Skin of body (tissue), 3 donors: ENCODE measurements at places on chromosomes 7 and 10.

DNA sequence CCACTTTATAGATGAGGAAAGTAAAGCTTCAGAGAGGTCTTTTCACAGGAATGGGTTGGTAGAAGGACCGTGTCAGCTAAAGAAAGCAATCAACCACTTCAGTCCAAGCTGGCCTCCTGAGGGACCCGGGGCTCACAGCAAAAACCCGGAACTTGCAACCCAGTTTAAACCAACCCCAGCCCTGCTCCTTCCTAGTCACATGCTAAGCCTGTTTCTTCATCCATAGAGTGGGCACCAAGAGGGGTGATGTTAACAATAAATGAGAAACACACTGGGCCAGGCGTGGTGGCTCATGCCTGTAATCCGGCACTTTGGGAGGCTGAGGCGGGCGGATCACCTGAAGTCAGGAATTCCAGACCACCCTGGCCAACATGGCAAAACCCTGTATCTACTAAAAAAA, 12.1 kb upstream of the NPFFR1 start:
- DNase-seq: no peak

DNA sequence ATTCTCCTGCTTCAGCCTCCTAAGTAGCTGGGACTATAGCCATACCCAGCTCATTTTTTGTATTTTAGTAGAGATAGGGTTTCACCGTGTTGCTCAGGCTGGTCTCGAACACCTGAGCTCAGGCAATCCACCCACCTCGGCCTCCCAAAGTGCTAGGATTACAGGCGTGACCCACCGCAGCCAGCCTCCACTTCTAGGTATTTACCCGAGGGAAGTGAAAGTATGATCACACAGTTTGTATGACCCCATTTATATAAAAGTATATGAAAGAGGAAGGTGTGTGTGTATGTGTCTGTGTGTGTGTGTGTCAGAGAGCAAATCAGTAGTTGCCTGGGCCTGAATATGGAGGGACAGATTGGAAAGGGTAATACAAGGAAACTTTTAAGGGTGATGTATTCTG, 2.0 kb upstream of the PURB start:
- no peak for DNase-seq

DNA sequence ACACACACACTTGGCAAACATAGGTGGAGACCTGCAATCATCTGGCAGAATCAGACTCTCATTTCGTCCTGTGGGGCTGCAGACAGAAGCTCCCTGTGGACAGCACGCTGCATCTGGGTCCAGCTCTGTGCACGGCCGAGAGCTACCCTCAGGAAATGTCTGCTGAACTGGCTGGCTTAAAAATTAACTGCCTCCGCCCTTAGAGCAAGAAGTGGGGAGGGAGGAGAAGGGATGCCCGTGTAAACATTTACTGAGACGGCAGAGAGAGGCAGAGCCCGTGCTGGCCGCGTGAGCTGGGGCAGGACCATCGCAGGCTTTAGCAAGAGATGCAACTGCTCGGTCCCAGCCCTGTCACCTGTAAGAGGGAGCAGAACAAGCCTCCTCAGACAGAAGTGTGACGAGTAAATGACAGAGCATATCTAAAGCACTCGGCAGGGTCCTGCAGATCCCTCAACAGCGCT, 81.8 kb downstream of the TNS3 start:
- DNase-seq: no peak

GRCh38 chr7:147607157-147607800, 983.3 kb upstream of the C7orf33 start:
- no peak for DNase-seq

DNA sequence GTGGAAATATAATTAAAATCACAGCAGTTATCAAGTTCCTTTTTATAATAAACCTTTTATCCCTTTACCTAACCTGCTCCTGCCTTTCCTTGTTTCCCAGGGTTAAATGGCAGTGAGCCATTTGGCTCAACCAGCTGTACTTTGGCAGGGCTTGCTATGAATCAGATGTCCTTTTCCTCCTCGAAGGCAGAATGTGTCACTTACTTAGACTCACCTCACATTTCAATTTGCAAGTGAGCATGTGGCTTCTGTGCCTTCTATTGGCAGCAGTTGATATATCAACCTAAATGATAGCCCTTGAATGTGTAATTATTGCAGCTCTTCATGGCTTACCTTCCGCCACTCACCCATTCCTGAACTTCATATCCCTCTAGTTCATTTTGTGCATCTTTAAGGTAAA, 301.7 kb downstream of the CSTF2T start:
- DNase-seq: no peak

DNA sequence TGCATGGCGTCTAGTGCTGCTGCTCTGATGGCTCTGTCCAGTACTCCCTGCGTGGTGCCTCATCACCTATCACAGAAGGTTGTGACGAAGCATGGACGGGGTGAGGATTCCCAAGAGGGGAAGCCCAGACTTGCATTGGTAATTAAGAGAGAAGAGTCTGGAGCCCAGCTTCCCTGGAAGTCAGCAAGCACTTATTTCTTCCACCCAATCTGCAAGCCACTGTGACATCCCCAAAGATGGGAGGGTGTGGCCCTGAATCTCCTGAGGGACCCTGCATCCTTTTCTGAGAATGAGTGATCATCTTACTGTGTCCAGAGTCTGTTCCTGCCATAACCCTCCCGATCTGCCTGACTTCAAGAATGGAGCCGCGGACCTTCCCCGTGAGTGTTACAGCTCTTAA, 166.7 kb downstream of the PTPN20 start:
- DNase-seq: no peak

GRCh38 chr10:93461807-93462178, 20.3 kb downstream of the MYOF start:
- no peak for DNase-seq

DNA sequence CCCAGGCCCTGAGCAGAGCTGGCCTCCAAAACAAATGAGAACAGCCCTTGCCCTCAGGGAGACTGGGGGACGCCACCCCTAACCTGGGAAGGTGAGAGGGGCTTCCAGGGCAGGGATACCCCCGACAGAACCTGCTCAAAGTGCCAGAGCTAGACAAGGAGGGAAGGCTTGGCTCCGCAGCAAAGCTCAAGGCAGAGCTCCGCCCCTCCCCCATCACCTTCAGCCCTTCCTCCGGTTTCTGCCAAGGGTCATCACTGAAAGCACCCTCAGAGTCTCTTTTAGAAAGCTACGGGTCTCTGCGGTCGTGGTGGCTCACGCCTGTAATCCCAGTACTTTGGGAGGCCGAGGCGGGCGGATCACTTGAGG, 73.4 kb upstream of the CUX1 start:
- DNase-seq: no peak

- DNase-seq: no peak
Measured at GRCh38 chr10:79347894-79348639, 798 bp downstream of the PPIF start.

GRCh38 chr7:92403760-92404074, 43.6 kb upstream of the GATAD1 start:
- no peak for DNase-seq

DNA sequence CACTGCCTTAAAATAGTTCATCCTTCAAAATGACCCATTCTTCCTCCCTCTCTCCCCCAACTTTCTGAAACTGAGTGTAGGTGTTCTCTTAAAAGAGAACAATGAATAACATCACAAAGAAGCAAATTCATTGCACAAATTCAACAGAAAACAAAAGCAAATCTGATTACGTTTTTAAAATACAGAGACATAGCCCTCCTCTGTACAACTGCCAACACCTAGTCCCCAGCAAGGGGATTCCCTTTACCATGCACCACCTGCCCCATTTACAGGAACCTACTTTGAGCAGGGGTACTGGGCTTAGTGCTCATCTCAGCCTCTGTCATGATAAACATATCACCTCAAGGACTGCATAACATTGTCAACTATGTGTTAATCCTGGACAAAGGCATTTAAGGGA, 302.8 kb upstream of the AOAH start:
- no peak for DNase-seq

- DNase-seq: no peak
Measured at GRCh38 chr7:80907141-80907601, 11.7 kb downstream of the SEMA3C start.

- DNase-seq: peak; percentile 18
Measured at GRCh38 chr10:33676606-33677339, 342.3 kb upstream of the NRP1 start.

GRCh38 chr7:104367926-104368325, 39.5 kb downstream of the LHFPL3 start:
- no peak for DNase-seq

DNA sequence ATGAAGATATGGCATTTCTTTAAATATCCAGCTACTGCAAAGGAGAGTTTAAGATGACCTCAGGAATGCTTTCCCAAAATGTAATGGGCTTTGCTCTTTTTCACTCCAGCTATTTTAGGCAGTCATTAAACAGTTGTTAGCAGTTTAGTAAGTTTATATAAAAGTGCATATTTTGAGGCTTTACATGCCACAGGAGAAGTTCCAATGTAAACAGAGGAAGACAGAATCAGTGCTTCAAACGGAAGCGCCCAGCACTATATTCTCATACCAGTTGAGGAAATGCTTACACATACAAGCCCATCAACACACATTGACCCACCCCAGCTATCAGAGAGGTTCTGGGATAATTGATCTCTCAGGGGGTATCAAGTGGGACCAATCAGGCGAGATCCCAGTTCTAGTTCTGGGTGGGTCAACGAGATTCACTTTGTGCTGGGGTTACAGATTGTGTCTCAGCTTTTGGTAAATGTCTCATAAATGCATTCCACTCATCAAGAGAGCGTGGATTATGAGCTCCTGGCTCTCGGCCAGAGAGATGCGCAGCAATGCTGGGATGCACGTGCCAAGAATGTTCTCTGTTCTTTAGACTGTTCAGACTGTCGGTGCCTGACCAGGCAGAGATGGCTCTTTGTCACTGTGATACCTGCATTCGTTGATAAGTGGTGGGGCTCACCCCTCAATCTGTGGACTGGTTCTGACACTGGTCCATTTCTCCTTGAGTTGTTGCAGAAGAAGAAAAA, 55.0 kb downstream of the CACNB2 start:
- no peak for DNase-seq

- no peak for DNase-seq
Measured at GRCh38 chr10:97868134-97868685, 18.6 kb downstream of the GOLGA7B start.

GRCh38 chr7:2526659-2527504, 7.3 kb downstream of the LFNG start:
- DNase-seq: no peak

GRCh38 chr7:47128700-47129099, 453.2 kb downstream of the TNS3 start:
- DNase-seq: peak; percentile 42

DNA sequence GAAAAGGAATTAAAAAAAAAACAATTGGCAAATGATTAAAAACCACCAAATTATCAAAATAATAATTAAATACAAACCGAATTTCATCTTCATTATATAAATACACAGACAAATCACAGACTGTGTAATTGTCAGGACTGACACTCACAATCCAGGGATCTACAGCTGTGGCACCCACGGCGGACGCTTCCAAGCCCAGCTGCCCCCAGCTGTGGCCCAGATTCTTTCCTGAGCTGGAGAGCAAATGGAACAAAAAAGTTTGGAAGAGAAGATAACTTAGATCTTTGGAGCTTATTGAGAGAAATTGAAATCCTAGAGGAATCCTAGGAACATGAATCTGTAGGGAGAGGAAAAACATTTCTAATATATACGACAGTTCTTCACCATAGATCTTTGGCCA, 316.1 kb downstream of the OTUD1 start:
- no peak for DNase-seq

DNA sequence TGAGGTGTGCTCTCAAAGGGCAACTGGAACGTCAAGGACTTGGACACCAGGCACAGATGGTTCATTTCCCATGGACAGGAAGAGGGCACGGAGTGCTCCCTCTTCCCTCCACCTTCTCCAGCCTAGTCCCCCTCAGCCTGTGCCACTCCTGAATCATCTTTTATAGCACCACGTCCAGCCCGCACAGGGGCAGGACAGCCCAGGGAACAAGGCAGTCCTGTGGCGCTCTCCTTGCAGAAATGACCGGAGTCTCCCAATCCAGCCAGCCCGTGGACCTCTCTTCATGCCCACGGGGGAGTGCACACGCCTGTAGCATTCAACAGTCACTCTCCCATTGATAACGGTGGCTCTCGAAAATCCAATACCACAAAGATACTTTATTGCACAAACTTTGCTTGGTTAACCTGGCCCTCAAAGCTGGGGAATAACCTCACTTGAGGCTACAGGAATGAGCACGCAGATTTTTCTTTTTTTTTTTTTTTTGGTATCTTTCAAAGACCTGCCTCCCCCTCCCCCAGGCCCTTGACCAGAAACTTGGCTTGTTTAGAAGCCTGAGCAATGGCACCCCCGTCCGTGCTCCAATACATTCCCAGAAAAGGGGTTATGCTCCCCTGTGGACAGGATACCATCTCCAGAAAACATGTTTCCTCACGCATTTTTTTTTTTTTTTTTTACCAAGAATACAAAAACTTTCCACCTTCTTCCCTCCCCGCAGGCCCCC, 733 bp downstream of the PRKCQ start:
- no peak for DNase-seq

DNA sequence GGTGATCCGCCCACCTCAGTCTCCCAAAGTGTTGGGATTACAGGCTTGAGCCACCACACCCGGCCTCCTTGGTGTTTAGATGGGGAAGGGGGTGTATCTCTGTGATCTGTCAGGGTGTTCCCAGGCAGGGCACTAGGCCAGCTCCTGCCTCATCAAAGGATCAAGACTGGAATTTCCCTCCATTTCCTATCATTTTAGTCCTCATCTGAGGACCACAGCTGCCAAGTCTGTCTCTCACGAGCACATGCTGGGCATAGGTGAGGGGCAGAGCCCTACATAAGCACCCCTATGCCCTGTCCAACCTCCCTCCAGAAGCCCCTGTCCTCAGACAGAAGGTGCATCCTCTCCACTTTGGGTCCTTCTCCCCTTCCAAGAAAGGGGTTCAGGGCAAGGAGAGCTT, 19.5 kb downstream of the TRIM56 start:
- no peak for DNase-seq

DNA sequence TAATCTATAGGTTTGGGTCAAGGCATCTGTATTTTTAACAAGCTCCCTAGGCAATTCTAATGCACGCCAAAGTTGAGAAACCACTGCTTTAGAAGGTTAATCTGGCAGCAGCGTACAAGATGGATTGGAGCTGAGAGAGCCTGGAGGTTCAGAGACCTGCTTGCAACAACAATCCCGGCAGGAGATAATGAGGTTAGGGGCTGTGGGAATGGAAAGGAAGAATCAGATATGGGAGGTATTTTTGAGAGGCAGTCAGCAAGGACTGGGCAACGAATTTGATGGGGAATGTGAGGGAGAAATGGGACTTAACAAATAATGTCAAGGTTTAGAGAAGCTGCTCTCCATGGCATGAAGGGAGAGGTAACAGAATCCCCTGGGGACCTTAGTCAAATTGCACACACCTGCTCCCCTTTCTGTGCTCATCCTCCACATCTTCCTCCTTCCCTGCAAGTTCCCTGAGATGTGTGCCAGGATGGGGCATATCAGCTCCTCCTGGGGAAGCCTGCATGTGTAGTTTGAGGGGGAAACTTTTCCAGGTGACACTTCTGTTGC, 731.0 kb upstream of the GALNT17 start:
- no peak for DNase-seq

DNA sequence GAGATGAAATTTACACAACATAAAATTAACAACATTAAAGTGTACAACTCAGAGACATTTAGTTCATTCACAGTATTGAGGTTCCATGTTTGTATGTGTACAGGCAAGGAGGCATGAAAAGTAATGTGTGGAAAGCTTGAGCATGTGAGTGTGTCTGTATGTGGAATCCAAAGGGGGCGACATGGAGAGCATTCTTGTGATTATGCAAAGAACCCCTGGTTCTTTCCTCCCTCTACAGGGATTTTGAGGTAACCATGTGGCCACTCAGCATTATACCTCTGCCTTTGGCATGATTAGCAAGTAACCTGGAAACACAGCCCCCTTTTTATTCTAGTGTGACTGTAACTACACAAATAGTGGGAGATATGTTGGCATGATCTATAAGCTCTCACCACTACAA, 21.0 kb downstream of the OR2F1 start:
- no peak for DNase-seq
